ENCODE measurements at places on chromosomes 7 and 10. TPM values are rescaled to one million over a fixed set of nuclear protein-coding genes. Genes with fewer than 3 reads are reported as not detected.

DNA sequence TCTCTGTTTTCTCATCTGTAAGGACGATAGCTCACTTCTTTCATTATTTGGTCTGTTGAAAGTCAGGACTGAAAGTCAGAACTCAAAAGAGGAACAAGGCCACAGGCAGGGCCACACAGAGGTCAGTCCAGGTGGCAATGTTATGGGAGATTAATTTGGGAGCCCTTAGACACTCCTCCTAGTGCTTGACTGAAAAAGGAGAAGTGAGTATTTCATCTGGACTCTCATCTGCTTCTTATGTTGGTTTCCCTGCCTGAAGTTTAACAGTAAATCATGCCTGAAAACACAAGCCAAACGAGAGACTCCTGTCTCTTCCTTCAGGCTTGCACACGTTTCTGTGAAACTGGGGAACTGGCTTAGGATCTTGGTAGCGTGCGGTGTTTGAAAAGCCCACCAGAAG, 248.5 kb downstream of the BUB3 start:
- DNase-seq, result no peak

DNA sequence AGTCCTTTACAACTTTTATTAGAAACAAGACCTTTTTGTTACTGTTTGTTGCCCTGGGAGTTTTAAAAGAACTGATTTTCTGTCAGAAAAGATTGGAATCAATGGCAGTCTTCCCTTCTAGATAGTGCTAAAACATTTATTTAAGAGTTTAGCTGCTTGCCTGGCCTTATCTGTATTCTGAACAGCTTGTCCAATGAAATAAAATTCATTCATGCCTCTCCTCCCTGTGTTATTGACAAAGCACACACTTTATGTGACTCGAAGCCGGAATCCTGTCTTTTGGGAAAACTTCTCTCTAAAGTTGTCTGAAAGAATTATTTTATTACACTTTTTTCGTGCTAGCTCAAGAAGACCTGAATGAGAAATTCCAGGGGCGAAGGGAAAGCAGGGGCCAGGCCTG, 992.5 kb downstream of the TYW1 start:
- no peak for DNase-seq

DNA sequence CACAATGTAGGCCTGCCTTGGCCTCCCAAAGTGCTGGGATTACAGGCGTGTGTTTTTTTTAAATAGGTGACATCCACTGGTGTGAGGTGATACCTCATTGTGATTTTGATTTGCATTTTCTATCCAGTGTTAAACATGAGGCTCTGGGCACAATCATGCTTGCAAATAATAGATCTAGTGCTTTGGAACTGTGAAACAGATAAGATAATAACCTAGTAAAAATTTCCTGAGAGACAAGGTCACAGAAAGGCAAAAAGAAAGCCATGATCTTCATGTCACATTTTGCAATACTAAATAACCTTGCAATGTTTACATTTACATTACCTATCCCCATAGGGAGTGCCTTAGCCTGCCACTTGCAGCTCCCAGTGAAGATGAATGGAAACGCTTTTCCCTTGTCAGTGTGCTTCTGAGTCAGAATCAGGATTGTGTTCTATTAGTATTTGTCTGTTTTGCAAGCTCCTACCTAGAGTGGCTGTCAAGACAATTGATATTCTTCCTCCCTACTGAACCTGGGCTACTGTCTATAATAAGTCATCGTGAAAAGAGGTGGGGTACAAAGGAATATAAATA, 256.5 kb downstream of the PHTF2 start:
- DNase-seq, result no peak

- DNase-seq, result no peak
These were observed 16.3 kb downstream of the SFTPA1 start for GRCh38 chr10:79627075-79627474.

CALML3 gene
- total RNA-seq, result not detected

DNA sequence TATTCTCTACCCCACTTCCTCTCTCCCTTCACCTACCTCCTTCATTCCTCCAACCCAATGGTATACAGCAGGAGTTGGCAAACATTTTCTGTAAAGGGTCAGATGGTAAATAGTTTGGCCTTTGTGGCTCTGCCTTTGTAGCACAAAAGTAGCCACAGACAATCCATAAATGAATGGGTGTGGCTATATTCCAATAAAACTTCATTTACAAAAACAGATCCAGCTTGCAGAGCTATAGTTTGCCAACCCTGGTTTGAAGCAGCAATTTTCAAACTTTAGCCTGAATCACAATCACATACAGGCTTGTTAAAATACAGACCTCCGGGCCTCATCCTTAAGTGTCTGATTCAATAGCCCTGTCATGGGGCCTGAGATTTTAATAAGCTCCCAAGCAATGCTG, 110.5 kb downstream of the CPEB3 start:
- DNase-seq, result no peak

DNA sequence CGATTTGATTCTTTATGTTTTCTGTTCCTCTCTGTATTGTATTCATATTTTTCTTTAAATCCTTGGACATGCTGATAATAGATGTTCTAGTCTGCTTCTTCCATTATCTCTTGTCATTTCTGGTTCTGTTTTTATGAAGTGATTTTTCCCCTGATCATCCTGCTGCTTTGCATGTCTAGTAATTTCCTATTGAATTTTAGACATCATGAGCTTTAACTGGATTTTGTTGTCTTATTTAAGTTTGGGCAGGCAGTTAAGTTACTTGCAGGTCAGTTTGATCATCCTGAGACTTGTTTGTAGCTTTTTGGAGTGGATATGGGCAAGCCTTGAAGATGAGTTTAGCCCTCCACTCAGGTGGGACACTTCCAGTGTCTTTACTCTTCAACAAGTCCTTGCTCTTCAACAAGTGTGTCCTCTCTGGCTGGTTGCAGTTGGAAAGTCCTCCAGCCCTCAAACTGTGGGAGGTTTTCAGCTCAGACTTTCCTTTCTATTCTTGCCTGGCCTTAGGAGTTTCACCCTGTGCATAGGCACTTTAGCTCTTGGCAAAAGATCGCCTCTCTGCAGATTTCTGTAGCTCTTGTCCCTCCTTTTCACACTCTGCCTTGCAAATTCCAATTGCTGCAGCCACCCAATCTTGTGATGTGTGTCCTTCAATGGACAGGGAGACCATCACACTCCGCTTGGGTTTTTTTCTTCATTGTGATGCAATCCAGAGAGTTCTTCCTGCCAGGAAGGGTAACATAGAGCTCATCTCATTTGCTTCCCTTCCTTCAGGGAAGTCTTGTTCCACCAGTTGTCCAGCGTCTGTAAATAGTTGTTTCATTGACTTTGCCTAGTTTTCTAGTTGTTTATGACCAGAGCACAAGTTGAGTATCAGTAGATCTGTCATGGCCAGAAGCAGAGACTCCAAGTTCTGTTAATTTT, 197.2 kb upstream of the SH2B2 start:
- no peak for DNase-seq

DGKI gene
- total RNA-seq, result 21.6 TPM

DNA sequence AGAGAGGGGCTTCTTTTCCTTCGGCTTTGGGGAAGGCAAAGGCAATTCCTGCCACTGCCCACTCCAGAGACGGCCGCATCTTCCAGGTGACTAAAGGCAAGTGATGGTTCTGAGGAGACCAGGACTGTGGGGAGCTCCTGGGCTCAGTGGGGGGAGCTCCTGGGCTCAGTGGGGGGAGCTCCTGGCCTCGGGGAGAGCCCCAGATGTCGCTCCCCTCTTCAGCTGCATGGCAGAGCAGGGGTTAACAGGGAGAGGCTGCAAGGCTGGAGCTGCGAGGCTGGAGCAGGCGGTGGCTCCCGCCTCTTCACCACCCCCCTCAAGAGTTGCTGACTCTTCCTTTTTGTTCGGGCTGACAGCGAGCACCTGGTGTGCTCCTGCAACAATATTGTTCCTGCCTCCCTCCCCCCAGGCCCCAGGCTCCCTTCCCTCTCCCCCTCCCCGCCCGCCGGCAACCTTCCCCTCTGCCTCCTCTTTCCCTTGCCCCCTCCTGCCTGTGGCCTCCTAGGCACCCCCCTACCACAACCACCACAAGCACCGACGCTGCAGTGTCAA, 56.3 kb upstream of the LBX1 start:
- DNase-seq, result no peak

GRCh38 chr7:36289833-36290661, 99.6 kb upstream of the ANLN start:
- DNase-seq, result no peak

DNA sequence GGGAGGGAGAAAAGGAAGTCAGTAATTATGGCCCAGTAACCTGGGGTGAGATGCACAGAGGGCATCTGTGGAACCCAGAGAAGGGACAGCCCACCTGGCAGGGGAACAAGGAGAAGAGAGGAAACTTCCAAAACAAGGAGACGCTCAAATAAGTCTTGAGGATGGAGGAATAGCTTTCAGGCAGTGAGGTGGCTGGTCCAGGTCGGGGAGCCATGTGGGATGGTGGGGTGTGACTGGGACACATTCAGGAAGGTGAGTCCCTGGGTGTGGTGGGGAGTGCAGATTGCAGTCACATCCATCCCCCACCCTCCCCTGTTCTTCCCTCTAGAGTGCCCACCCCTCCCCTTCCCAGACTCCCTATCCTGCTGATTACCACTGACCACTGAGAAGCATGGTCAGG, 175.4 kb downstream of the GRID1 start:
- DNase-seq, result no peak

DNA sequence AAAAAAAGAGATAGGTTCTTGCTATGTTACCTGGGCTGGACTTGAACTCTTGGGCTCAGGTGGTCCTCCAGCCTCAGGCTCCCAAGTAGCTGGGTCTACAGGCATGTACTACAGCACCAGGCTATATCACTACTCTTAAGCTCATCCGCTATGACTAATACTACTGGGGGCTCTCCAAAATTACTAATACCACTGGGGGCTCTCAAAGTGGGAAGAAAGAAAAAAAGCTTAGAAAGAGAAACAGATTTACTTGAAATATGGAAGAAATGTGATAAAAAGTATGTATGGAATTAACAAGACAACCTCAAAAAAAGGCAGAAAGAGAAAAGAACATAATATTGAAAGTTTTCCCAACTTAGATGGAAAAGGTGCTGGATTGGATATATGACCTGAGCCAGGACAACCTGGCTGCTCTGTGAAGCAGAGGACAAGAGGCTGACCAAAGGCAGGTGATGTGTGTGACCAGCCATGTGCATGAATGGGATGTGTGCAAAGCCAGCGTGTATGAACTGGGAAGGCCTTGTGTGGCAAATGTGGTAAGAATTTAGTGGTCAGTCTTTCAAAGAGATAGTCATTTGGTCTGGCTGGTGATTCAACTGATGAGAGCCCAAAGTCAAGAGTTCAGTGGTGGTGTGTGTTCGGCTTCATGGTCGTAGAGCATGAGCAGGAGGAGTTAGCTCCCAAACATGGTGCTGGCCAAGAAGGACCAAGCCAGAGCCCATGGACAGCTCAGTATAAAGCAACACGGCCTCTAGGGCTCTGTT, 232.4 kb upstream of the KLF14 start:
- peak; percentile 40 for DNase-seq

DNA sequence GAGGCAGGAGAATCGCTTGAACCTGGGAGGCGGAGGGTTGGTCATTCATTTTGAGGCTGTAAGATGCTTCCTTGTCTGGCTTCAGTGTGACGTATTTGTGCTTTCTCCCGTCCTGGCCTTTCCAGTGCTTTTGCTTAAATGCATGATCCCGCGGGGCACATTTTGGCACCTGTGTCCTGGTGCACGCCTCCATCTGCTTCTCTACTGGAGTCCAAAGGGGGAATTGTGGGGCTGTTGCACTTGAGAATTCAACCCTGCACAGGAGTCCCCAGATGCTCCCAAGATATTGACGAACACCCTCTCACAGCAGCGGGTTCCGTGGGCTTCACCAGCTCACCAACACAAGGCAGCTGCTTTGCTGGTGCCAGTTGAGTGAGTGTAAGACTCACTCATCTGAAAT, 10.3 kb upstream of the LRRC27 start:
- DNase-seq, result no peak

- no peak for DNase-seq
These were observed 78.2 kb upstream of the CALN1 start for GRCh38 chr7:72490301-72490700.

DNA sequence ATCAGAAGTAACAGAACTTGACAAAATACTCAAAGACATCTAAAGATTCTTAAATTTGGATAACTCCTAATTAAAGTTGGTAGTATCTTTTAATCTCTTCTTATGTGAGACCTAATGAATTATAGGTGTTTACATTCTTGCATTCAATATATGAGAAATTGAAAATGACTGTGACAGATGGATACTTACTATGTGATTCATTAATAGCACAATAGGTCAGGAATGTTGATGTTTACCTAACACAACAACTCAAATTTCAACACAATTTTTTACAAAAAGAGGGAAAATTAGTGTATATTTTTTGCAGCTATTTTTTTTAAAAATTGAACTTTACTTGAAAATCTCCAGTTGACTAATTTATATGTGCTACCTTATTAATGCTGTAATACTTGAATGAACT, 31.7 kb upstream of the MCU start:
- DNase-seq, result no peak

CHAT gene
- not detected for total RNA-seq

- DNase-seq, result no peak
These were observed at the start of gene COL26A1 for GRCh38 chr7:101362334-101363195. COL26A1 (plus strand) TSS chr7:101362875; CDS start chr7:101363033, 158 bp downstream.

DNA sequence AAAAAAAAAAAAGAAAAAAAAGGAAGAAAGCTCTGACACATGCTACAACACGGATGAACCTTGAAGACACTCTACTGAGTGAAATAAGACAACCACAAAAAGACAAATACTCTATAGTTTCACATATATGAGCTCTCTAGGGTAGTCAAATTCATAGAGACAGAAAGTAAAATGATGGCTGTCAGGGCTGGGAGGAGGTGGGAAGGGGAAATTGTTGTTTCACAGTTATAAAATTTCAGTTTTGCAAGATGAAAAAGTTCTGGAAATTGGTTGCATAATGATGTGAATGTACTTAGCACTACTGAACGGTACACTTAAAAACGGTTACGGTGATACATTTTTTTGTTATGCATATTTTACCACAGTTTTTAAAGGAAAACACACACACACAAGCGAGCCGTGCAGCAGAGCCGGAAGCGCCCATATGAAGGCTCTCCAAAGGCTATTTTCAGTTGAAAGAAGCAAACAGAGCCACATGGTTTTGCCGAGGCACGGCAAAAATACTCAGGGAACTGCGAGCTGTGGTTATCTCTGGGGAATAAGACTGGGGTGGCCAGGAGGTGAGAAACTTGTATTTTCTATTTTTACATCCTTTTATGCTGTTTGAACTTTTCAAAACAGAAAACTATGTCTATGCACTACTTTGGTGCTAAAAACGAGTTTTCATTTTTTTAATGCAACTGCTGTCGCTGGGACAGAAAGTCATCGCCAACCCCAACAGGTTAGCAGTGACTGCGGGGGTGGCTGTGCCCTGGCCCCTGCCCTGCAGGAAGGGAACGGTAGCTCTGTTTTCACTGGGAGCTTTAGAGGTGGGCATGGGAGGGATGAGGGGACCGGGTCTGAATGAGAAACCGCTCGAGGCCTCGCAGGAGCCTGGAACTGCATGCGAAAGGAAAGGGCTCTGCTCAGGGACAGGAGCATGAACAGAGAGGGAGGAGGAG, 132.9 kb downstream of the OAT start:
- DNase-seq, result no peak

PROSER2 gene
- 33.1 TPM for total RNA-seq

EBLN1 gene
- not detected for total RNA-seq

GRCh38 chr7:5681423-5681822, 100.0 kb downstream of the RNF216 start:
- no peak for DNase-seq
